ENCODE measurements at places on chromosomes 4 and X.

DNA sequence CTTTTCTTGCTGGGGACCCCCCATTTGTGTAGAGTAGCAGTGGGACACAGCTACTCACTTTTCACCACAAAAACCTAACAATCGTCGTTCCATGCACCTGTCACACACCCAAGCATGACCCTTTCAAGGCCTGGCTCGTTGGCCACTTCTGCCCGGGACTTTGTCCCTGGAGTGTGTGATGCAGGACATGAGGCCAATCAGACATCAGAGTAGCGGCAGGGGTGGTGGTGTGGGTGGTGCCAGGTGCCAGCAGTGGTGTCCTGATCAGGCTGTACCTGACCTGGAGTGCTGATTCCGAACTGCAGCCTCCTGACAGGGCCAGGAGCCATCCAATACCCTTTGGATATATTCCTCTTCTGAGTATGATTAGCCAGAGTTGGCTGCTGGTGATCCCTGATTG, 23.1 kb upstream of the PROM1 start:
- DNase-seq = no peak

- DNase-seq = no peak
These were observed 105.5 kb downstream of the TMEM164 start for GRCh38 chrX:110108381-110108821.

DNA sequence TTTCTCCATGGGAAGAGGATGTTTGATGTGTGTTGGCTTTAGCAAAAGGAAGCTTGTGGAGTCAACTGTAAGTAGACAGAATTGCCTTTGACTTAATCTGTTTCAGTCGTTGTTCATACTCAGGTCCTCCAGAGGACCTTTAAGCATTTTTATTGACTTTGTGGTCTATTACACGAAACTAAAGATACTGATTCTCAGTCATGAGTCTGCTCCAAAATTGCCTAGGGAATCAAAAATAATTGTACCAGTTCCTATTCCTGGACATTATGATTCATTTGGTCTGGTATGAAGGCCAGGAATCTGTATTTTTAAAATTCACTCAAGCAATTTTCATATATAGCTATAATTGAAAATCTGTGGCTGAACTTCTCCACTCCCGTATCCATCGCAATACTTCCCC, 38.6 kb downstream of the AR start:
- no peak for DNase-seq

DNA sequence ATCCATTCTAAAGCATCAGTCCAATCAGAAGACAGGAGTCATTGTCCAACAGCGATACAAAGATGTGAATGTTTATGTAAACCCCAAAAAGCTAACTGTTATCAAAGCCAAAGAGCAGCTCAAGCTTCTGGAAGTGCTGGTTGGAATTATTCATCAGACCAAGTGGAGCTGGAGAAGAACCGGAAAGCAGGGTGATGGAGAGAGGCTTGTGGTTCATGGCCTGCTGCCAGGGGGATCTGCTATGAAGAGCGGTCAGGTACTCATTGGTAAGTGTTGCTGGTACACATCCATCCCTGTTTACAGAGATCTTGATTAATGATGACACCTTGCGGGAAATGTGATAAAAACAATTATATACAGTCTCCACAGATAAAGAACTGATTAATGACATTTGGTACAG, 11.0 kb downstream of the INTU start:
- no peak for DNase-seq

GRCh38 chr4:150541681-150542080, 40.3 kb upstream of the MAB21L2 start:
- no peak for DNase-seq

DNA sequence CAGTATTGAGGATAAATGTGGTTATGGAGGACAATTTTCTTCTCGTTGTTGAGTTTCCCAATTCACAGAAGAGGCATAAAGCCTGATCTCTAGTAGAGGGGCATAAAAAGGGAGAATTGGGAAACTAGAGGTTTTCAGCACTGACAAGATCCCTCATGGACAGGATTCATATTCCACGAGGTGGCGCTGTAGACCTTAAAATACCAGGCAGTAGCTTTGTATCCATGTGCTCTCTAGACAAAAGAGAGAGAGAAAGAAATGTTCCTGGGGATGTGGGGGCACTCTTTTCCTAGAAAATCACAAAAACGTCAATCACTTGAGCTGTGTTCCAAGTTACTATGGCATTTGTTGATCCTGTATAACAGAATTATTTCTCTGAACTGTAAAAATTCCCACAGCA, 128.3 kb downstream of the MAGEE1 start:
- no peak for DNase-seq

DNA sequence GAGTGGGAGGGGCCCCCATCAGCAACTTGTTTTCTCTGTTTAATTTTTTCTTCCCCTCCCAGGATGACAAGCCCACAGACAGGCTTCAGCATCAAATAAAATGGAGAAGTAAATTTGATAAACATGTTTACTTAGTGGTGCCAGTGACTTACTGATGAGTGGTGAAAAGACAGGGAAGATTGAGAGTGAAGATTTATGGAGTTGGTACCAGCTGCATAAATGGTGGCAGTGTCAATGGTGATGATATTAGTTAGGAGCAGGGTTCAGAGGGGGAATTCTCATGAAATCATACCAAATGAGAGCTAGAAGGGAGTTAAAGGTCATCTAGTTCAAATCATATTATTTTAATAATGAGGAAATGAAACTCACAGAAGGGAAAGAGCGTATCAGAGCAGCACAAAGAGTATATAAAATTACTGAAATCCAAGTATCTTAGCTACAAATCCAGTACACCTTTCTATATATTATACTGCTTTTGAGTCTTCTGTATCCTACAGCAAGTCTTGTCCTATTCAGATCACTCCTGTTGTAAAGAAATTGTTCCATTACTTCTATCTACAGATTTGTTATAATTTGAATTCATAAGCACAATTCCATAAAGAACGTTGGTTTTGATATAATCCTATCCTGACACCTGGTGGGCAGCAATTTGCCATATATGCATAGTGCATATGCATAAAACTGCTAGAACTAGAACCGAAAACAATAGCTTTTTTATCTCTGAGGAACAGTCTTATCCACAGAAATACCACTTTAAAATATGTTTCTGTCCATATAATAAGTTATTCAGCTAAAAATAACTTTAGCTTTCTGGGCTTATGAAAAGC, 5.0 kb downstream of the P2RY10 start:
- no peak for DNase-seq

DNA sequence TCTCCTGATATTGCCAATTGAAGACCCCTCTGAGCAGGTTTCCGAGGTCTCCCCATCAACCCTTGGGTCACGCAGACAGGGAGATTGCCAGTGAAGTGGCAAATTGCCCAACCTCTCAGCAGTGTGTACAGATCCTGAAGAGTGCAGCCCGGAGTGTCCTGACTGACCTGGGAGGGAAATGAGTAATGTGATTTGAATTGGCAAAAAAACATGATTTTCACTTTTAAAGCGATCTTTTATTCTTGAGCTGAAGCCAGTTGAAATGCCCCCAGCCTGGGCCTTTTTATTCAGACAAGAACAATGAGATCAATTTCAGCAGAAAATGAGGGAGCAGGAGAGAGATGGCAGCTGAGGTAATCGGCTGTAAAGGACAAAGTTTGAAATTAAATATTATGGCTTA, 401.8 kb downstream of the RAPGEF2 start:
- no peak for DNase-seq

- DNase-seq = no peak
These were observed 58.8 kb upstream of the FAAH2 start for GRCh38 chrX:57227691-57228090.

DNA sequence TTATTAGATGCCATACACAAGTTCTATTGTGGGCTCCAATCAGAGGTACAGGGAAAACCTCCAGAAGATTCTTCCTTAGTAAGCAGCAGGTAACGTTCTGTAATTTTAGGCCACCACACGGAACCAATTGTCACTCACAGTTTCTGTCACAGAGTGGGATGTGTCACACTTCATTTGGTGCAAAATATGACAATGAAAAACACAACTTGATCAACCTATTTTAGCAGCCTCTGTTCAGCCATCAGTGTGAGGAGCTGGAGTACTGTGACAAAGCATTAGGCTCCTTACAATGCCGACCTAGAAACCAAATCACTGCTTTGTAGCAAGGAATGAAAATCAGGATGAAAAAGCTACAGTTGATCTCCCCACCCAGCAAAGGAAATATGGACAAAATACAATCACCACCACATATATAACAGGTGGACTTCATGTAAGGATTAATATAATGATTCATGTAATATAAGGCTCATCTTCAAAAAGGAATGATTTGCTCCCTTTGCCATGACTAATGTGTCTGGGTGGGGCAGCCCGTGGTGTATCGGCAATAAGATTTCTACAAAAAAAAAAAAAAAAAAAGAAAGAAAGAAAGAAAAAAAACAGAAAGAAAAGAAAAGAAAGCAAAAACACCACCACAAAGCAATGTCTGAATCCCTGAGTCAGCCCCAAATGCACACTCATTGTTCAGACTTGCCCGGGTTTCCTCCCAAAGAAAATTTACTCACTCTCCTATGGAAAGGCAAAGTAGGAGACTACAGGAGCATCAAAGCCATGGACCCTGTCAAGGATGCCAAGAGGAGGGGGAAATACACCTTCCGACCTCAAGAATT, 36.0 kb downstream of the SLC9A7 start:
- DNase-seq = no peak

- no peak for DNase-seq
These were observed 59.1 kb upstream of the RXFP1 start for GRCh38 chr4:158462611-158463010.

DNA sequence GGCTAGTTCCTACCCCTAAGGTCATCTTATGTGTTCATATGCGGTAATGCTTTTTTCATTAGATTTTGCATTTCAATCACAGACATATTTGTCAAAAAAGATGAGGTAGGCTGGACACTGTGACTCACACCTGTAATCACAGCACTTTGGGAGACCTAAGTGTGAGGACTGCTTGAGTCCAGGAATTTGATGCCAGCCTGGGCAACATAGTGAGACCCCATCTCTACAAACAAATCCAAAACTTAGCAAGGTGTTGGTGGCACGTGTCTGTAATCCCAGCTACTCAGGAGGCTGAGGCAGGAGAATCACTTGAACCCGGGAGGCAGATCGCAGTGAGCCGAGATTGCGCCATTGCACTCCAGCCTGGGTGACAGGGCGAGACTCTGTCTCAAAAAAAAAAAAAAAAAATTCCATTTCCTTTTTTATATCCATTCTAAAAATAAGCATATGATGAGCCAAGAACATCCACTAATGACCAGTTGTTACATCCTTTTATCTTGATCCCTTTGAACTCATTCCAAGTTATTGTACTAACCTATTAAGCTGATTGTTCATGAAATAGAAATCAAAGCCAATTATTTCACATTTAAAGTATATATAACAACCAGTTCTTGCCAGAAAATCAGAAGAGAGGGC, 23.4 kb downstream of the PGAM4 start:
- no peak for DNase-seq

GRCh38 chr4:2809610-2810180, 16.8 kb downstream of the SH3BP2 start:
- DNase-seq = no peak

DNA sequence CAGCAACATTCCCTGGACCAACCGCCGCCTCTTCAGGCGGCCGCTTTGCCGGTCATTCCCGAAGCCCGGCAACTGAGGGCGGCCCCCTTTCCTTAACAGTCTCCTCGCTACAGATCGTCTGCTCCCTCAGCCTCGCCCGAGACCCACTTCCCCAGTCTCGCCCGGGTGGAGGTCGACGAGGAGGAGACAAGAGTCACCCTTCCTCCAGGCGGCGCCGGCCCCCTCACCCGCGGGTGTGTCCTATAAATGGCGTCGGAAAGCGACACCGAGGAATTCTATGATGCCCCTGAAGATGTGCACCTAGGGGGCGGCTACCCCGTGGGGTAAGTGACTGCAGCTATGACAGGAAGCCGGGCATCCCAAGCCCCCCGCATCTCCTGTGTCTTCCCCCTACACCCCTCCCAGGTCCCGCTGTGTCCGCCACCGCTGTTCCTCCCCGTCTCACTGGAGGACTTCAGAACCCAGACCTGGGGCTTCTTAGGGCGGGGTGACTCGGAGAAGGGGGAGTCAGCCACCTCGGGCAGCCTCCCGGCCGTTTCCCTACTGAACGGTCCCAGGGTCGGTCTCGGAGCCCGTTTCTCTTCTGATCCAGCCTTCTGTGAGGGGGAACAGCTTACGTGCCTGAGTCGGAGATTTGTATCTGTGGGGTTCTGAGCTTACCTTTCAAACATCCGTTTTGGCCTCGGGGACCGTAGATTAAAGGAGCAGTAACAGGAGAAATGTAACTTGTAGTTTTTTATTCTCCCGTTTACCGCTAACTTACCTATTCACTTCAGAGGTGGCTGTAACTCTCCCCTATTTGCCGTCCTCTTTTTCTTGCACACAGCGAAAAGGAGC, 570 bp downstream of the WDR44 start:
- DNase-seq = peak; percentile 13

- no peak for DNase-seq
These were observed 54.2 kb downstream of the TMA16 start for GRCh38 chr4:163548481-163549243.

GRCh38 chr4:8308144-8308543, 38.6 kb downstream of the HTRA3 start:
- no peak for DNase-seq

- no peak for DNase-seq
These were observed 114.3 kb upstream of the TEX13C start for GRCh38 chrX:125205133-125205917.

DNA sequence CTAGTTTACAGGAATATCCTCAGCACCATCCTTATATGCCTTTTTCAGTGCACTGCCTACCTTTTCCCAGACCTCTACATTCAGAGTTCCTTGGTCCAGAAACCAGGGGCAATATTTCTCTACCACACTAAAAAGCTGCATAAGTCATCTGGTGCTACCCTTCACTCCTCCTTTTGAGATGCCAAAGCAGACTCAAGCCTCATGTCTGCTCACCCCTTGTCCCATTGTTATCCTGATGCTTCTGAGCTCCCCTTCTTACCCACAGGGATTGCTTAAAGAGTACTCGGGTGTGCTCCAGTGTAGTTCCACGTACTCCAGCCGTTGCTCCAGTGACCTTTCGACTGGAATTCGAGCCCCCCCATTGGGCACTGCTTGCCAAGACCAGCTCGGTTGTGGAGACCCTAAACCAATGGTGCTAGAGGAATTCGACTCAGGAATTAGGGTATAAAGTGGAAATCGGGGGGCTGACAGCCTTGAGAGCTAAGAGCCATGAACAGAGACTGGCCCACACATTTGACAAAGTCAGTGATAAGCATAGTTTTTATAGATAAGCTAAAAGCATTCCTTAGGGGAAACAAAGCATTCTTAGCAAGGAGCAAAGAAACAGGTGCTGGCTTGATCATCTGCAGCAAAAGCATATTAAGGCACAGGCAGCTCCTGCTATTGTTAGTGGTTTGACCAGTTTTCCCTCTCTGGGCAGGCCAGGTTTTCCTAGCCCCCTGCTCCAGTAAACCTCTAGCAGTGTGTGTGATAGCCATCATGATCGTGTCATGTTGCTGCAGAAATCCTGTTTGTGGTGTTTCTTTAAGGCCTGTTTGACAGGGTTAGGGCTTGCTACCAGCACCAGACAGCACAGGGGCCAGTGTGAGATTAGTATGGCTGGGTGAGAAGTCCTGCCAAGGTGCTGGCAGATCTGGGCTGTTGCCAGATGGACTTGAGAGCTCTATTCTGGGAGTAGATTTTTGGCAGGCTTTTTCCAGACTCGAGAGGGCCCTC, 57.5 kb upstream of the WDR1 start:
- DNase-seq = no peak

GRCh38 chrX:134513091-134513490, 53.1 kb downstream of the HPRT1 start:
- no peak for DNase-seq
